ENCODE measurements at places on chromosomes 3 and 15. TPM values are rescaled to one million over a fixed set of nuclear protein-coding genes. Genes with fewer than 3 reads are reported as not detected.

IGDCC3 gene
- not detected for total RNA-seq

ATP13A5 gene
- not detected for total RNA-seq

- DNase-seq = no peak
Measured at GRCh38 chr3:87796843-87797185, 262.0 kb downstream of the CGGBP1 start.

DNA sequence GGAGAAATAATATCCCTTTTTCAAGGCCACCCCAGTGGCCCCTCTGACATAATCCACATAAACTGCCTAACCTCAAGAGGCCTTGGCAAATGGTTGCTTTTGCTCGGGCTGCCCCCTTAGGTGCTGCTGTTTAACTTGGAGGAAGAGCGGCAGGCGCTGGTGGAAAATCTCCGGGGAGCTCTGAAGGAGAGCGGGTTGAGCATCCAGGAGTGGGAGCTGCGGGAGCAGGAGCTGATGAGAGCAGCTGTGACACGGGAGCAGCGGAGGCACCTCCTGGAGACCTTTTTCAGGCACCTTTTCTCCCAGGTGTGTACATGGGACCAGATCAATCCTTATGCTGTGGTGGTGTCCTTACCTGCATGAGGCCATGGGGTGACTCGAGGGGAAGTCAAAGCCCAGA lies 15.0 kb downstream of the DUOX1 start:
- DNase-seq = no peak

DNA sequence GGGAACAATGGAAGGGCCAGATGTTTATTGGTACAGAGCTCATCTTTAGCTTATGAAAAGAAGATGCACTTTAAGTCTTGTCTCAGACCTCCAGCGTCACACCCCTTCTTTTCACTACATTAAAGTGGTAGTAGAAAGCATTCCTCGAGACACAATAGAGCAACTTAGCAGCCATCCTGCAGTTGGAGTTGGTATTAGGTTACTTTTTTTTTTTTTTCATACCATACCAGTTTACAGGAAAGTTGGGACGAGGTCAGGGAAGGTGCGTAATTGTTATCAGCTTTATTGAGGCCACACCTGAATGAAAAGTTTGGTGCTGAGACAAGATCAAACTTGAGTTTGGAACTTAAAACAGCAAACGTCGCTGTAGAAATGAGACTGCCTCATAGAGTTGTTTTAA lies 203.8 kb downstream of the SOX2 start:
- no peak for DNase-seq

DNA sequence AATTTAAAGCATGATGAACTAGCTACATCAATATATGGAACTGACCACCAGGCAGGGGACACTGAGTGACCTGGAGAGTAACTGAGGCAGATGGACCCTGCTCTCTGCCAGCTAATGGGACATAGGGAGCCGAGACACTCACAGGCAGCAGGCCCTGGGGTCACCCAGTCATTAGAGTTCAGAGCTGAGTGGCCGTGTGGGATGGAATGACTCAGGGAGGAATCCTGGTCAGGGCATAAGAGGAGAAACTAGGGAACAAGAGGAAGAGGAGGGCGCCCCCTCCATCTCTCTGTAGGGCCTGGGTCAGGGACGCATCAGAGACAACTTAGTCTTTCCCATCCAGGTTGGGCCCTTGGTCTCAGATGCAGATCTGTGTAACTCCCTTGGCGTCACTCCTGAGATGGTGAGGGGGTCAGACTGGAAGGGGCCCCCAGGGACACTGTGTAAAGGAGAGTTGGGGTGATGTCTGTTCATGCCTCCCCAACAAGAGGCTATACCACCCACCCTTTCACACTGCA lies 39.8 kb downstream of the CCDC12 start:
- DNase-seq = no peak

- peak; percentile 69 for DNase-seq
Measured at GRCh38 chr3:172106989-172107388, 67.6 kb downstream of the FNDC3B start.

Data from naive thymus-derived CD4-positive, alpha-beta T cell (primary cell).